ENCODE measurements at places on chromosomes 5 and 9. TPM values are rescaled to one million over a fixed set of nuclear protein-coding genes. Genes with fewer than 3 reads are reported as not detected.

Gene KCTD16
- 0.13 TPM for total RNA-seq

Gene SUB1
- total RNA-seq = 296 TPM

Gene OBP2B
- not detected for total RNA-seq

- DNase-seq = no peak
These were observed 78.6 kb downstream of the AOPEP start for GRCh38 chr9:94805051-94805489.

GRCh38 chr9:136133191-136133958, 14.7 kb upstream of the TMEM250 start:
- DNase-seq = peak; percentile 48

- DNase-seq = peak; percentile 53
These were observed 185.9 kb downstream of the MSX2 start for GRCh38 chr5:174910245-174910737.

DNA sequence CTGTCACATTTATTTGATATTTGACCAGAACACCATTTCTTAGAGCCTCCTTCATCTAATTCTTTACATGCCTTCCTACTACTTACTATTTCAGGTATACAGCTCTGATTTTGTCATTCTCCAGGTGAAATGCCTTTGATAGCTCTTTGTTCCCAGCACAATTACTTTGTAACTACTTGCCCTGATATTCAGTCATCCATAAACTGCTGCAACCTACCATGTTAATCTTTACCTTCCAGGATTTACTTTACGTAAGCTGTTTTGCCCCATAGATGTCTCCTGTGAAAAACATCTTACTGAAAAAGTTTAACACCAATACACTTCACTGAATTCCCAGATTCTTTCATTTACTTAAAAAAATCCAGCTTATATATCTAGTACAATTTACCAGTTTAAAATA, 443.8 kb upstream of the CYLC2 start:
- no peak for DNase-seq

GRCh38 chr9:110115826-110116542, 92.0 kb downstream of the C9orf152 start:
- peak; percentile 73 for DNase-seq

DNA sequence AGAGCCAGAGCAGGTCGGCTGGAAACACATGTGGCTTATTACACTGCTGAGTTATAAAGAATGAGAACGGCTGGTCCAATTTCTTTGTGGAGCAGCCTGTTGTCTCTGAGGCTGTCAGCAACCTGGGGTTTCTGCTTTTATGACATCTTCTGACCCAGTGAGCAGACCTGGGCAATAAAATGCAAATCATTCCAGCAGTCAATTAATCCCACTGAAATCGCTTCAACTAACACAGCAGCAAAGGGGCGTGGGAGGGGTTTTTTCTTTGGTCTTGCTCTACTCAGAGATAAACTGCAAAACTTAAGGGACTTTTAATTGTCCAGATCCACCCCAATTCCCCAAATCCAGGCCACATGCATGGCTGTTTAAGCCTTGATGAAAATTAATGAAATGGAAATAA, 215.7 kb downstream of the SLIT3 start:
- no peak for DNase-seq

GRCh38 chr9:32581512-32582143, 8.7 kb upstream of the NDUFB6 start:
- DNase-seq = peak; percentile 56

DNA sequence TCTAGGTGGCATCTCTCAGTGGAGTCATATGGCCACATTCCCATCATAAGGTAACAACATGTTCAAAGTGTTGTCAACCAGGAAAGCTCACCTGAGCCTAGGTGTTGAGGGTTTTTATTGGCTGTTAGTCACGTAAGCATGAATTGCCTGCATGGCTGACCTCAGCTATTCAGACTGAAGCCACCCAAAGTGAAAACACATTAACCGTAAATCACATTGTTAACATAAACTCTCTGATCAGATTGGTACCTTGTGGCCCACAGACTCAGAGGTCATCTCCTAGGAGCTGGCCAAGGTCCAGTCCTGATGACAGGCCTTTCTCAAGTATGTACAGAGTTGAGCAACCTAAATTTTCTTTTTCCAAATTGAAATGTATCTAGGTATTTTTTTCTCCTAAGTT, 26.7 kb downstream of the SRFBP1 start:
- no peak for DNase-seq

- no peak for DNase-seq
These were observed 60.1 kb downstream of the LMX1B start for GRCh38 chr9:126673689-126674364.

- DNase-seq = no peak
These were observed 83.2 kb upstream of the NUDT12 start for GRCh38 chr5:103645816-103646215.

- peak; percentile 50 for DNase-seq
These were observed 18.4 kb downstream of the SLC25A46 start for GRCh38 chr5:110757118-110757729.
